ENCODE measurements at places on chromosomes 3 and 15.

- no peak for DNase-seq
Observed at GRCh38 chr3:78894787-78895186, 873.0 kb downstream of the ROBO1 start.

DNA sequence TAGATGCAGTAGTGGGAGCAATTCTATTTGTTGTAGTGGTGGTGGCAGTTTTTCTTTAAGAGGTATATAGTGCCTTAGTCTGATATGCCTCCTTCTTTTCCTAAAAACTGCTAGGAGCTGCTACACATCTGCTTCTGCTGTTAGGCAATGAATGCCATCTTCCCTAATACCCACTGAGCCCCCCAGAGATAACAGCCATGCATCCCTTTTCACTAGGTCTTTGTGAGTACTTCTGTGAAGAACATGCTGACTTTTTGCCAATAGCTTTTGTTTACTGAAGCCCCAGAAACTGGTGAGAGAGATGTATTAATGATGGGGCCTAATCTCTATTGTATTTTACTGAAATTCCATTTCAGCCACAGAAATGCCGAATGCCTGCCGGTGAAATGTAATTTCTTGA is 92.6 kb upstream of the CHL1 start:
- DNase-seq = no peak

GRCh38 chr3:126749931-126750755 is 46.1 kb downstream of the CHCHD6 start:
- DNase-seq = no peak

GRCh38 chr15:40891810-40892446 is 2.3 kb upstream of the VPS18 start:
- peak; percentile 59 for DNase-seq

- no peak for DNase-seq
Observed at GRCh38 chr15:38622908-38623307, 58.3 kb upstream of the RASGRP1 start.

- DNase-seq = no peak
Observed at GRCh38 chr3:178500631-178501030, 35.6 kb upstream of the KCNMB2 start.

- no peak for DNase-seq
Observed at GRCh38 chr3:40980467-40980866, 218.8 kb upstream of the CTNNB1 start.

DNA sequence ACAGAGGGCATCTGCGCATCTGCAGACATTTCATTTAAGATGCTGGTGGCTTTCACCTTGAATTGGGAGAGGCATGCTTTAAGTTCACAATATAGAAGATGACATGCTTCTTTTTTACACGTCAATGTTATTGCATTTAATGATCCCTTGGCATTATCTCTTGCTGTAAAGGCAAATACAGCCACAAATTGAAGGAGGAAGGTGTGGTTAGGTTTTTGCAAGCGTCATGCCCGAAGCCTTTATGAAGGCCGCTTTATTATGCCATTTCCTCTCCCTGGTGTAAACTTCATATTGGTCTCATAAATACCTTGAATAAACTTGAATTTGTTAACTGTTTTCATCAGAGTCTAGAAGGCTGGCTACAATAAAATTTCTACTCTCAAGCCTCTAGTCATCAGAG is 212.7 kb downstream of the PDZRN3 start:
- no peak for DNase-seq

GRCh38 chr3:35484929-35485530 is 154.3 kb upstream of the ARPP21 start:
- no peak for DNase-seq

Measured in hematopoietic multipotent progenitor cell treated with erythropoietin and hydrocortisone succinate and interleukin-3 and kit ligand, for 8 days (in vitro differentiated cells).